ENCODE measurements at places on chromosomes 7 and 10.

DNA sequence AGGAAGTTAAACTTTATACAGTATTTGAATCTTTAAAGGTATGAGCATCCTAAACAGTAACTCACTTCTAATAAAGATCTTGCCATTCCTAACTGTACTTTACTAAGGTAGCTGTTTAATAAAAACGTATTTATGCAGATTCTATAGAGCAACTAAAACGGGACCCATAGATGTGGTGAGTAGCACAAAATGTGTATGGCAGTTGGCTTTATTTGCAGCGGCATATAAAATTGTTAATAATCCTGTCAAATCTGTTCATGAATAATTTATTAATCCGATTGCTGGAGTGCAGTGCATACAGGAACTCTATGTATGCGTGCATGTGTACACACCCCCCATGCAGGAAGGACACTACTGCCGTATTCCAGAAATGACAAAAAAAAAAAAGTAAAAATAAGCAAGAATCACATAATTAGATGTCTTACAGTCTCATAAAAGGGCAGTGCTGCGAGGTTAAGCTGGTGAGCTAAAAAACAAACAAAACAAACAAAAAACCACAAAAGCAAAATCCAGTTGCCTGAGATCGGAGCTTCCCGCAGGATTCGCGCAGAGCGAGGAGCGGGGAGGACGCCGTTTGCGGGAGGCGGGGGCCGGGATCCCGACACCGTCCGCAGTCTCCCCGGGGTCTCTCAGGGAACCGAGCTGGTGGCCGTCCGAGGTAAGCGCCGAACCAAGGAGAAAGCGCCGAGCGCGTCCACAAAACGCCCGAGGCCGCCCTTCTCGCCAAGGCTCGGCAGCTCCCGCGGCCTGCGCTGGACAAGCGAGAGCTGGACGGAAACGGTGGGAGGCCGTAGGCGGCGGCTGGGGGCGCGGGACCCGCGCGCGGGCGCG is 518 bp upstream of the COMMD3 start:
- DNase-seq = no peak

GRCh38 chr10:133324198-133324792 is 12.4 kb downstream of the CALY start:
- DNase-seq = peak; percentile 37

GRCh38 chr7:112414855-112415490 is 35.3 kb upstream of the IFRD1 start:
- DNase-seq = no peak

DNA sequence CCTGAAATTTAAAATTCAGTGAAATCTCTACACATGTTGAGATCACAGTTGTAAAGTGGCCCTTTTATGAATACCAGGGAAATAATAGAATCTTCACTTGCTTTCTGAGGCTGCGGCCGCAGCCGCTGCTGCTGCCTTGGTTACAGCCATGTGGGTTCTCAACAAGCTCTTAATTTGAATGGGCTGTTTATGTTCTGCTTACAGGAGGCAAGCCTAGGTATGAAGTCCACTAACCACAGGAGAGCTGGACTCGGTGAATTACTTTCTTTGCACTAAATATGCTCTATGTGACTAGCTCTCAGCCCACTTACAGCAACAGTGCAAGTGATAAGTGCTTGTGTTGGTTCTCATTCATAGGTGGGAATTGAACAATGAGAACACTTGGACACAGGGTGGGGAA is 410.8 kb downstream of the SFMBT2 start:
- DNase-seq = no peak

GRCh38 chr10:97406064-97406463 is 4.9 kb upstream of the RRP12 start:
- DNase-seq = no peak

GRCh38 chr10:36677431-36677768 is 448.0 kb upstream of the ANKRD30A start:
- no peak for DNase-seq

DNA sequence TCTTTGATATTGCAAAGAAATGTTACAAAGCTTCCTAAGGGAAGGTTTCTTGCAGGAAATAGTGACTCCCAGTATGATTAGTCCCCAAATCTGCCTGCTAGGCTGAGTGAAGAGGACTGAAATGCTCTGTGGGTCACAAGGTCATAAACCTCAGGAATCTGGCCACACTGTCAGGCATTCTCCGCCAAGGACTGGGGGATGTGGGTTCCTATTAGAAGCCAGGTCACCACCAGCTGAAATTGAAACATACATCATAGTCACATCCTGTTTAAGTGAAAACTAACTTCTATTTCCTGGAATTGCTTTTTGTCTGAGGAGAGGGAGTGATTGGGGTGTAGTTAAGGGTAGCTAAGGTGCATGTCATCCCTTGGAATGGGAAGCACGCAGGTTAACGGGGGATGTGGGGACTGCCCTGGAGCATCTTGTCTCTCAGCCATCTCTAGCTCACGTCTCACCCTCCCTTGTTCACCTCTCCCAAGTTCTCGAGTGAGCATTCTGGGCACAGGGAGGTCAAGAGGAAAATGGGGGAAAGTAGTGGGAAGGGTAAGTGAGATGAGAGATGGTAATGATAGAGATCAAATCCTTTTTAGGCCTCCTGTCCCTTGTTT is 12.0 kb upstream of the GSAP start:
- no peak for DNase-seq

GRCh38 chr10:125221716-125222115 is 61.4 kb upstream of the CTBP2 start:
- DNase-seq = no peak

GRCh38 chr7:142477079-142477651 is 219.3 kb upstream of the PRSS58 start:
- DNase-seq = no peak

GRCh38 chr7:6446838-6447580 is 745 bp downstream of the DAGLB start:
- DNase-seq = peak; percentile 9

DNA sequence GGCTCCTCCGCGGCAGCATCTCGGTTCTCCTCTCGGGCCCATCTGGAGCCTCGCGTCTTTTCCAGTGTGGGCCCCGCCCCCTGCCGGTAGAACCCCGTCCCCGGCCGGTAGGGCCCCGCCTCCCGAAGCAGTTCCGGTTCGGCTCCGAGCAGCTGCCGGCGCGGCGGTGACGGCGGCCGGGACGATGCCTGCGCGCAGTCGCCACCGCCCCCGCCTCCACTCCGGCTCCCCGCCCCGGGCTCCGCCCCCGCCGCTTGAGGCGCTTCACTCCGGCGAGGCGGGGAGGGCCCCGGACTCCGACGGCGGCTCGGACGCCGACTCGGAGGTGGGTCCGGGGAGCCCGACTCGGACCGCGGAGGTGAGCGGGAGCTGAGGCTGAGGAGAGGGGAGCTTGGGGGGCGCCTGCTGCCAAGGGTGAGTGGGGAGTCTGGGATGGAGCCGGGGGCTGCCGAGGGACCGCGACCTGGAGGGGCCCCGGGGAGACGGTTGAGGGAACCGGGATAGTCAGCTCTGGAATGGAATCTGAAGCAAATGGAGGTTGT is at the start of gene SAMD8:
Gene SAMD8, plus strand, starts transcription at position 292 of the 542 bp plus-strand sequence. CDS start 38,873 bp downstream, outside the sequence.
- DNase-seq = peak; percentile 93

DNA sequence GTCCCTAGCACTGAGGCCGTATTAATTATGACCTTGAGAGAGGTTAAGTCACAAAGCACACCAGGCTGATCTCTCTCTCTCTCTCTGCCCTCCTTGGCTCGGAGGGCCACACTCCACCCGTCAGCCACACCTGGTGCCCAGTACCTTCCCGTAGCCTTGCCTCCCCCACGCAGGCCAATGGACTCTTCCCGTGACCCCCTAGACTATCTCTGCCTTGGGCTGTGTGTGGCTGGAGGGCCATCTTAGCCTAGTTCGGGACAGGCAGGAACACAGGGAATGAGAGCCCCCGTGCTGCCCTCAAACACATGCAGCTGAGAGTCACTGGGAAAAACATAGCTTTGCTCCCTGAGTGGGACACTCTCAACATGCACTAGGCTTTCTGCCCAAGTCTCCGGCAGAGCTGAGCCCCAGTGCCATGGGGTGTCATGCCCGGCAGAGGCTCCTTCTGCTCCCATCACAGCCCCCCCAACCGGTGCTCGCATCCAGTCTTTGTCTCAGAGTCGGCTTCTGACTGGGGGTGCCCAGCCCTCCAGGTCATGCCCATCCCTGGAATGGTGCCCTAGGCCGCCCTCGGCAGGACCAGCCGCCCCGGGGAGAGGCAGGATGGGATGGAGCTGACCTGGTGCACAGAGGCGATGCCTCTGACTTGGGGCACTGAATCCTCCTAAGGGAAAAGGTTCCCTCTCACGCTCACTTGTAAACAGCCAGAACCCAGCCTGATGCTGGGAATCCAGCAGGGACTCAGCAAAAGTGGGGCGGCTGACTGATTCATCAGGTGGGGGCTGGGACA is 63.0 kb downstream of the TCERG1L start:
- DNase-seq = no peak

- DNase-seq = no peak
Observed at GRCh38 chr7:140992422-140992821, 22.3 kb downstream of the MRPS33 start.

- no peak for DNase-seq
Observed at GRCh38 chr10:103874730-103875129, 19.4 kb upstream of the SH3PXD2A start.

- DNase-seq = no peak
Observed at GRCh38 chr7:49433794-49434193, 339.6 kb upstream of the VWC2 start.

- no peak for DNase-seq
Observed at GRCh38 chr7:96303686-96304443, 18.0 kb downstream of the SLC25A13 start.

GRCh38 chr7:74230446-74231231 is 20.8 kb downstream of the LAT2 start:
- no peak for DNase-seq

DNA sequence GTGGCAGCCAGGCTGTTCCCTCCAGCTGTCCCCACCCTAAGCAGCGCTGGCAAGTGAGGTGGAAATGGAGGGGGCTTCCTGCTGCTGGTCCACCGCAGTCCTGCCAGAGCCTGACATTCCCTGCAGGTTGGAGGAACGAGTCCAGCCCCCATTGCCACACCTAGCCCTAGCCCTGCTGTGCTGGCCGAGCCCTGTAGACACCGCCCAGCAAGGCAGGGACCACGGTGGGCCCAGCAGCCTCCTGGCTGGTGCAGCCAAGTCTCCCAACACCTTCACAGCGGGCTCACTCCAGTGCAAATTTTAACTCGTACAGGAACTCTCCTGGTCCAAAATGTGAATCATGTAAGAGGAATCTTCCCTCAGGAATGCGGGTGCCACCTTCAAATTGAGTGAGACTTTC is 116.3 kb downstream of the PAXIP1 start:
- no peak for DNase-seq

DNA sequence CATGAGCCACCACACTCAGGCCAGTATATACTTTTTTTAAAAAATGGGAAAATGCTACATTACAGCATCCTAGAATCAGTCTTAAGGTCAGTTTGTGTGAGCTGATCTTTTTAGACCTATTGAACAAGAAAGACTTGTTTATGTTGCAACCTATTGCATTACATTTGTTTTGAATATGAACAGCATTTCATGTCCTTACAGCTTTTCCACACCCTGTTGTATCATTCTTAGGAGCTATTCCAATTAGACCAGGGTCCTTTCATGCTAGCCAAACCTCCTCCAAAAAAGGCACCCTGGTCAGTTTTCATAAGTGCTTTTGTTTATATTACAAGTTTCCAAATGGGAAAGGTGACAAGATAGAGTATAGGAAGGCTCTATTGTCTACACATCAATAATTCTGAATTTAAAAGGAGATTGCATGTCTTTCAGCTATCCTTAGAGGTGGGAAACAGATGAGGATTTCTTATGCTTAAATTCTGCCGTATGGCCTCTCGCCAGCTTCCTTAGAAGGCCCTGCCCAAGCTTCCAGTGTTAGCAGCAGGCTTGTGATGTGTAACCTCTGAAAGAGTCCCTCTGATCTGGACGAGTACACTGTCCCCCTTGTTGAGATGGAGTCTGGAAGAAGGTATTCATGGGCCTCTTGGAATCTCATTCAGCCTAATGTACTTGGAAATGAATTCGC is 171.9 kb downstream of the OTUD1 start:
- no peak for DNase-seq

DNA sequence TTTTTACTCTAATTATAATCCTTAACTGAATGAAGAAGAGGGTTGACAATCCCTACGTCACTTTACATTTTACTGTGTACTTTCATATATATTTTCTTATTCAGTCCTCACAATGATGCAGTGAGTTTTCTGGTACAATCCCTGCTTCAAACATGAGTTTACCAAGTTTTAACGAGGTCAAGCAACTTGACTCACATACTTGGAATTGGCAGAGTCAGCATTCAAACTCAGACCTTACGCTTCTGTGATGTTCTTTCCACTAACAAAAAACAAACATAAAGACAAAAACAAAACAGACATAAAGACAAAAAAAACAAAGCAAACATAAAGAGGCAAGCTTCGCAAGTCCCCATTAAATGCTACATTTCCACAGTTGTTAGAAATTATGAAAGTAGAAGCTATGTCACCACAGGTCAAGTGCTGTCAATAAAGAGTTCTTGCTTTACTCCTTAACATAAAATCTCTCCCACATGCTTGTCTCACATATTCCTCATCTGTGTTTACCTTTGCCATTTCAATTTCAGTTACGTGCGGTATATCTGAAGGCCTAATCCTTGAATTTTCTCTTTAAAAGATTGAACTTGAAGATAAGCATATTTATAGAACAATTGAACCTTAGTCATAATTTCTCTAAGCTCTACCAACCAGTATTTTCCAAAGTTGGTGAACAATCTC is 217.3 kb downstream of the CELF2 start:
- no peak for DNase-seq

- no peak for DNase-seq
Observed at GRCh38 chr10:103776878-103777591, 78.3 kb downstream of the SH3PXD2A start.

DNA sequence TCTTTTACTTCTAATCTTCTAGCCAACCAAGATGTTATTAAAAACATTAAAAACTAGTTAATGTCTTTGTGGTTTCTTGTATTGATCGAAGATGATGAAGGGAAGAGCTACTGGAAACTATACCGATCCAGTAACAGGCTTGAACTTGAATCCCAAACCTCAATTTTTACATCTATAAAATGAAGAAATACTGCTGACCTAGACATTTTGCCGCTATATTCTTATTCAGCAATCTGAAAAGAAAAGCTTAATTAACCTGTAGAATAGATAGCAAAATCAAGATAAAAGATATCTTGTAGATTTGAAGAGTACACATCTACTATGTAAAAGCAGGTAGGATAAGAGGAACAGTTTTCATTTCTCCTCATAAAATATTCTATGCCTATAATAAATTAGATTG is 326.1 kb upstream of the LRRN3 start:
- DNase-seq = no peak

DNA sequence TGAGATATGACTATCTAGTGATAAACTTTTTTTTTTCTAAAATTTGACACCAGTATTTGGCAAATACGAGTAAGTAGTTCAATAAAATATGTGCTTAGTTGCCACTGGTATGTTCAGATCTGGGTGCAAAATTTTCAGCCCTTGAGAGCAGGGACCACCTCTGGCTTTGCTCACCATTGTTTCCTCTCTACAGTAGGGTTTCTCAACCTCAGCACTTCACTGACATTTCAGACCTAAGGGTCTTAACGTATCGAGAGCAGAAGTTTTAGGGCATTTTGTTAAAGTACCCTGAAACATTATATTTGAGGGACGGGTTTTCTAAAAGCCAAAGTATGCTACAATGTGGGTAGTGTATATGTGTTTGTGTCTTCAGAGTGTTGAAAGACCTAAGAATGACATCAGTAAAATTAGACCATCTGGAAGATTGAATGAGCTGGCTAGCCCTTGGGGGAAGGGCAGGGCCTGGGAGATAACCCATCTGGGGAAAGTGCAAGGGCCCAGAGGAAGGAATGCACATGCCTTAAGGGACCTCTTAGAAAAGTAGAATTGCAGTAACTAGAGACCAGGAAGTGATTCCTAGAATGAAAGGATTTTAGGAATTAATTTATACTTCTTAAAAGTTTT is 11.8 kb downstream of the BZW2 start:
- no peak for DNase-seq

- no peak for DNase-seq
Observed at GRCh38 chr10:21043044-21043443, 145.9 kb upstream of the NEBL start.

Measured in effector CD4-positive, alpha-beta T cell (primary cell).